Fibroblast of villous mesenchyme (primary cell): ENCODE measurements at places on chromosomes 6 and 20. TPM values are rescaled to one million over a fixed set of nuclear protein-coding genes. Genes with fewer than 3 reads are reported as not detected.
A peak's percentile ranks its signal among the peaks of the same experiment; 100 is the strongest.

The NEDD9 gene
- total RNA-seq: 27.1 and 29.8 TPM in 2 replicates

The SLC17A1 gene
- total RNA-seq: not detected in 2 replicates

The PAX1 gene
- total RNA-seq: under 0.01 TPM in 1 of 2 replicates, not detected in the other

The PNLDC1 gene
- 0.32 TPM in 1 of 2 replicates, not detected in the other for total RNA-seq

The PEX6 gene
- 26.4 and 41.0 TPM in 2 replicates for total RNA-seq

- DNase-seq: no peak
Measured at GRCh38 chr6:82861121-82861520, 204.5 kb downstream of the UBE3D start.

DNA sequence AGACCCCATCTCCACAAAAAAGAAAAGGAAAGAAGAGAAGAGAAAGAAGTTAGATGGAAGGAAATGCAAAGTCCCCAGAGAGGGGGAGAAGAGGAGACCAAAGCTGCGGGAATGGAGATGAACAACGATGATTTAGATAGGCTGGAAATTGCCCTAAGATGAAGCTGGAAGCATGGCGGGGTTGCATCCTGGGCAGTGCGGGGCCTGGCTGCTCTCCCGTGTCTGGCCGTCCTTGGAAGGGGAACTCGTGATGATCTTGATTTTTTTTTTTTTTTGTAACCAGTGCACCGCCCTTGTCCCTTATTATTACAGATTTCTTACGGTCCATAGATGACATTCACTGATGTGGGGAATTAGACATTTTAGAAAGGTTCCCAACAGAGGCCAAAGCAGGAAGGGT is 276.5 kb downstream of the CDH4 start:
- DNase-seq: no peak

DNA sequence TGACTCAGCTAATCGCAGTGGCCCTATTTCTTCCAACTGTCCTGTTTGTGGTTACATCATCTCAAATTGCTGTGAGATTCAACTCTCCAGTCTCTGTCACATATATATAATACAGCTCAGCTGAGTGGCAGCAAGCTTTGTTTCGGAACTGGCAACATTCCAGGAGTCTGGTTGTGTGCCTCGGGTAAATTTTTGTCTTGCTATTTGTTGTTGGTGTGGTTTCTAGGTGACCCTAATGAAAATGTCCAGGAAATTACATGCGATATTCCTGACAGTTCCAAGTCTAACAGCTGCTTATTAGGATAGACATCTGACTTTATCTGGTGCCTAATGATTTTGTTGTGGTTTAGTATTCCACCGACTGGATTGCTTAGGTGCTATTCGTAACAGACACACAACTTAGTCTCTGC is 581.8 kb downstream of the CD109 start:
- peak; percentile 3 for DNase-seq

GRCh38 chr6:115706324-115706723 is 354.4 kb downstream of the FRK start:
- DNase-seq: no peak

DNA sequence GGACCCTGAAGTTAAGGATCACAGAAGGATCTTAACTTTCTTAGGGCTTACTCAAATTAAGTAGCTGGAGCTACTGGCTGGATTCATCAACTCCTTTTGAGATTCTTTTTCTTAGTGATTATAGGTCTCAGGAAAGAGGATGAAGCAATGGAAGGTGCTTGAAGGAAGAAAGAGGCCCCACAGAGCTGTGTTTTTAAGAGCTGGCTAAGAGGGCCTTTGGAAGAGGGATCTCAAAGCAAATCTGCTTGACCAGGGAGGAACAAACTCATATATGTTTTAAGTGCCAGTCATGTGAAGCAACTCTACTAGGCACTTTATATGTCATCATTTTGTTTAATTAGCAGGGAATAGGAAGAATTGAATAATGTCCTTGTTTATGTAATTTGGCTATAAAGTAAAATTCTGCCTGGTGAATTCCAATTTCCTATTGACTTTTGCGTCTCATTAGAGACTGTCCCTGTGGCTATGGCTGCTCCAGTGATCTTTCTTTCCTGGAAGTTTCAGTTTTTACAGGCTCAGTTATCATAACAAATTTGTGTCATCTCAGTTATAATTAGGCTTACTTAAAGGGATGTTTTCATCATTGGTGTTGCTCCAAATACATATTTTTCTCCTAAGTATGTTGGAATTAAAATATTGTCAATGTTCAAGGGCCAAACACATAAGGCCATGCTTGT is 222.8 kb upstream of the CITED2 start:
- no peak for DNase-seq

DNA sequence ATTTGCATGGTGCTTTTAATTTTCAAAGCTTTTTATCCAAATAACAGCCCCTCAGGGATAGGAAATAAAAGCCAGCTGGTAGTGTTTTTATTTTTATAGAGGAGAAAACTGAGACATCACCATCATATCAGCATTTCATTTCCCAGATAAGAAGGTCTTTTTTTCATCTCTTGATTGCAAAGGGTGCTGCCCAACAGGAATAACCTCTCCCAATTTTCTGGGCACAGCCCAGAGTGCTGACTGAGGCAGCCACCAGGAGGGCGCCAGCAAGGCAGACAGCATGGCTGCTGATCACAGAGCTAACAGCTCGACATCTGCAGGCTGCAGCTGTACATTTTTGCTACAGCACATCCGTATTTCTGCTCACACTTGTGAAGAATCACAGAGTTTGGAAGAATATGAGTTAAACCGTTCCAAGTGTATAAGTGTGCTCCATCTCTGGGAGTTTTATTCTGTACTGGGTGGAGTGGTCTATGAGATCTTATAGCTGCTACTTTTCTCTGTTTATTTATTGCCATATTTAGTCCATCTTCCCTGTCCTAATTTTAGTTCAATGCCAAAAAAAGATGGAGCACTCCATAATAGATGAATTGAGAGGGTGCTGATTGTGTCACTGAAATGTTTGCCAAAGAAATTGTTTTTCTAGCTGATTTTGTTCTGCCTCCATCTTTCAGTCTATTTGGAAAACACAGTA is 85.5 kb upstream of the C20orf144 start:
- no peak for DNase-seq

DNA sequence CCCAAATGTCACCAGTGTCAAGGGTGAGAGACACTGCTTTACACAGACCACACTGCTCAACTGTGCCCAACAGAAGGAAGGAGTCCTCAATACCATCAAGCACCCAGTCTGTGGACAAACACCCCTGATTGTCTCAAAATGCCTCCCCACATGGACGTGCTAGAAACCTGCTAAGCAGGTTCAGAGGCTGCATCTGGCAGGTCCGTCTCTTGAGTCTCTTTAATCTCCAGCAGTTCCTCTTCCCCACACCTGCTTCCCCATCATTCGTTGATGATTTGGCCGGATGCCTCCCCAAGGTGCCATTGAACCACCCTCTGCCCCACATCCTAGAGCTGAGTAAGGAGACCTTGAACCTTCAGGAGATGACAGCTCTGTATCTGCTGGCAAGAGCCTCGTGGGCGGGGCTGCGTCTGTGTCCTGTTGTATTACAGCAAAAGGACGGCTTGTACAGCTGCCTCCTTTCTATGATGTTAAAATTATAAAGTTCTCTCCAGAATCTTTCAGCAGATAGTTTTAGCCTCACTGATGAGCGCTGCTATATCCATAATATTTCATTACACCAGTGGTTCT is 179.2 kb downstream of the PREX1 start:
- no peak for DNase-seq

DNA sequence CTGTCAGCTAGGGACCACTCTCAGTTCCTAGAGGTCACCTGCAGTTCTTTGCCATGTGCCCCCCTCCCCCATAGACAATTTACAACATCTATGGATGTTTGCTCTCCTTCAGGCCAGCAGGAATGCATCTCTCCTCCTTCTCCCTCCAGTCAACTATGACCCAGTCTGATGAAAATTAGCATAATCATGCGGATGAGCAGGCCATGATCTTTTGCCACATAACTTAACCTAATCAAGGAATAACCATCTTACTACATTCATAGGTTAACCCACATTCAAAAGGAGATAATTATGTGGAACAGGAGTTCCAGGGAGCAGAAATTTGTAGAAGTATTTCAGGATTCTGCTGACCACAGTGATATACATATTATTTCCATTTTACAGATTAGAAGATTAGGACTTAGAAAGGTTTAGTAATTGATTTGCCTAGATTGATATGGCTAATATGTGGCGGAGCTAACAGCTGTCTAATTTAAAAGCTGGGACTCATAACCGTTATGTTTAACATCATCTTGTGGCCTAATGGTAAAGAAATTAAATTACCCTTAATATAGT is 485.5 kb downstream of the PHF3 start:
- DNase-seq: no peak

GRCh38 chr6:89862273-89862672 is 32.0 kb upstream of the GJA10 start:
- no peak for DNase-seq

GRCh38 chr20:48224533-48225050 is 439.3 kb upstream of the SULF2 start:
- no peak for DNase-seq

DNA sequence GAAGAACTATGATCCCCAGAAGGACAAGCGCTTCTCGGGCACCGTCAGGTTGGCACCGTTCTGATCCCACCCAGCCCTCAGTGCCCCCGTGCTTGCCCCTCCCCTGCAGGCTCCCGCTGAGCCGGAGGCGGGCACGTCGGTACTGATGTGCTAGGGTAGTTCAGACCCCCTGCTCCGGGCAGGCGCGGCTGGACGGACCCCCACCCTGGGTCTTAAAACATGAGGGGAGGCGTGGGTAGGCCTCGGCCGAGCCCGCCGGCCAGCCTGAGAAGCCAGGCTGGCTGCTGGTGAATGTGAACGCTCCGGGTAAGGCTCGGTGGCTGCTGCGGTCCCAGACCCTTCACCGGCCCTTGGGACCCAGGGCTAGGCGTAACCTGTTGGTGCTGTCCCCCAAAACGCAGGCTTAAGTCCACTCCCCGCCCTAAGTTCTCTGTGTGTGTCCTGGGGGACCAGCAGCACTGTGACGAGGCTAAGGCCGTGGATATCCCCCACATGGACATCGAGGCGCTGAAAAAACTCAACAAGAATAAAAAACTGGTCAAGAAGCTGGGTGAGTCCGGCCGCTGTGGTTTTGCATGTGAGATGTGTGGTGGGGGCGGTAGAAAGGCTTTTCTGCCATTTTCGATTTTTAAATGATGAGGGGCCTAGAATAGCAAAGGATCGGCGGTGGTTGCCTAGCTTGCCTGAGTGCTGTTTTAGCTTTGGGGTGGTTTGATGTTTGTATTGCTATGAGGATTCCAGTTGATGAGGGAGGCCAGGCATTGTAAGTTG is 964 bp downstream of the RPL10A start:
- peak; percentile 13 for DNase-seq

DNA sequence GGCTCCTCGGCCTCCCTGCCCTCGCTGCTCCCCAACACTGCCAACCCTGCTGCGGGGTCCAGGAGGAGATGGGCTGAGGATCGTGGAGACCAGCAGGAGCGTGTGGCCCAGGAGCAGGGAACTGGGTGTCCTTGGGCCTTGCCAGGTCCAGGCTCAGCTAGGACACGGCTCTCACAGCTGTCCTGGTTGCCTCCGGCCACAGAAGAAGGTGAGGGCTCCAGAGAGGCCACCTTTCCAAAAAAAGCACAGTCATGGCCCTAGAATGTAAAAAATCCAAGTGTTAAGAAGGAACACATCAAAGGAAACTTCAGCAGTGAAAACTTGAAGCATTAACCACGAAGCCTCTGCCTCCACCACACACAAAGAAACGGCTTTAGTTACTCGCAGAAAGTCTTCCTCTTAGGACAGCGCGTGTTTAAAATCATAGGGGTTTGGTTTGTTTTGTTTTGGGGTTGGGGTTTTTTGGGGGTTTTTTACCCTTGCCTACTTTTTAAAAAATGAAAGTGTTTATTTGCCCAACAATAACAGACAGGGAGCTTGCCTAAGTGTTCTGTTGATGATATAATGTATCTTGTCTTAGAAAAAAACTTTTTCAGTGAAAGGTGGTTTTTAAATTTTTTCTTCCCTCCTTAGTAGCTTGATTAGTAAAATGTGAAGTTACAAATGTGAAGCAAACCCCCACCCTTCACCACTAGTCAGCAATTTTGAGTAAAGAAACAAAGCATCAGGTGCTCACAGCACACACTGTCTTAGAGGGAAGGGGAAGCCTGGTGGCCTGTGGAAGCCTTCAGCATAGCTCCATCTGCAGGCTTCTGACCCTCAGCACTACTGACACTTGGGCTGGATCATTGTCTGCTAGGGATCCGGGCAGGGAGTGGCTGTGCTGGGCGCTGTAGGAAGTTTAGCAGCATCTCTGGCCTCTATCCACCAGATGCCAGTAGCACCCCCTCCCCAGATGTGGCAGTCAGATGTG is 60.0 kb downstream of the PTPN1 start:
- peak; percentile 59 for DNase-seq

DNA sequence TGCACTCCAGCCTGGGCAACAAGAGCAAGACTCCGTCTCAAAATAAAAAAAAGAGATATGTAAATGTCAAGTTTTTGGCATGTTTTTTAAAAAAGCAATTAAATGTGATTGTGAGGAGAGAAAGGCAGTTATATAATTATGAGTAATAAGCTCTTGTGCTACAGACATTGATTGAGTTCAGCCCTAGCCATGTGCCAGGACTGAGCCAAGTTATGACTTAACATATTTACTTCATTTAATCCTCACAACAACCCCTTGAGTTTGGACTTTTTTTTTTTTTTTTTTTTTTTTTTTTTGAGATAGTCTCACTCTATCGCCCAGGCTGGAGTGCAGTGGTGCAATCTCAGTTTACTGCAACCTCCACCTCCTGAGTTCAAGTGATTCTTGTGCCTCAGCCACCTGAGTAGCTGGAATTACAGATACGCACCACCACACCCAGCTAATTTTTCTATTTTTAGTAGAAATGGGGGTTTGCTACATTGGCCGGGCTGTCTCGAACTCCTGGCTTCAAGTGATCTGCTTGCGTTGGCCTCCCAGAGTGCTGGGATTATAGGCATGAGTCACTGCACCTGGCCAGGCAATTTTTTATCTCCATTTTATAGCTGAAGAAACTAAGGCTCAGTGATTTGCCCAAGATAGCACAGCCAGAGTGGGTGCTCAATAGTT is 15.0 kb upstream of the CSE1L start:
- DNase-seq: no peak

GRCh38 chr20:51953731-51954340 is 151.5 kb upstream of the SALL4 start:
- DNase-seq: no peak

- no peak for DNase-seq
Measured at GRCh38 chr20:20903773-20904500, 191.5 kb upstream of the RALGAPA2 start.

GRCh38 chr6:166410426-166410935 is 27.7 kb upstream of the MPC1 start:
- no peak for DNase-seq

- no peak for DNase-seq
Measured at GRCh38 chr20:58843128-58843556, 7.6 kb downstream of the GNAS-AS1 start.

DNA sequence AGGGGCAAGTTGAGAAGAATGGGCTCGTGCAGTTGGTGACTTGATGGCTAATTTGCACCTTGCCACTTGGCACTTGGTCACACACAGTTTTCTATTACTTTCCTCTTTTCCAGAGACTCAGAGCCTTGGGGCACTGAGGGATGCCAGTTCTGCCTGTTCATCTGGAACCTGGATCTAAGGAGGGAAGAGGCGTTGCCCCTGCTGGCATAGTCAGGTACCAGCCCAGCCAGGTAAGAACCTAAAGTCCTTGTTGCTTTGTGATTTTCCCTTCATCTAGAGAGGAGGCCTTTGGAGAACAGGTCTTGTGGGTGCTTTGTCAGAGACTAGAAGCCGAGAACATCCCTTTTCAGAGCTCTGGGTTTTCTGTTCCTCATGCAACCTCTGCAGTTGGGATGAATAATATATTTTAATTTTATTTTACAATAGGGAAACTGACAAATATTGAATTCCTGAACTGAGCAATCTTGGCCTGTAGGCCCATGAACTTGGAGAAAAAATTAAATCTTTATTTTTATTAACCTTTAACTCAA is 11.4 kb downstream of the SYTL3 start:
- DNase-seq: no peak

- DNase-seq: no peak
Measured at GRCh38 chr6:168915855-168916254, 337.8 kb downstream of the THBS2 start.
